ENCODE measurements at places on chromosomes 1 and 21. TPM values are rescaled to one million over a fixed set of nuclear protein-coding genes. Genes with fewer than 3 reads are reported as not detected.

The MATN1 gene
- not detected for polyA plus RNA-seq

The GRIK1 gene
- not detected for polyA plus RNA-seq

The PRELP gene
- not detected for polyA plus RNA-seq

The LCA5L gene
- not detected for polyA plus RNA-seq

The C1orf56 gene
- 4.5 TPM for polyA plus RNA-seq

The KLHDC7A gene
- not detected for polyA plus RNA-seq

The FCGR1A gene
- polyA plus RNA-seq: 0.43 TPM

The KRTAP19-2 gene
- not detected for polyA plus RNA-seq

The SPRR2F gene
- polyA plus RNA-seq: not detected

The LCE3E gene
- polyA plus RNA-seq: not detected

The CACNA1S gene
- not detected for polyA plus RNA-seq

The ADCY10 gene
- 0.49 TPM for polyA plus RNA-seq

The PTPN22 gene
- 41.1 TPM for polyA plus RNA-seq

The AZIN2 gene
- 0.80 TPM for polyA plus RNA-seq

The DAB1 gene
- polyA plus RNA-seq: 0.08 TPM

The F5 gene
- 0.51 TPM for polyA plus RNA-seq

The TMEM125 gene
- polyA plus RNA-seq: not detected
